ENCODE measurements at places on chromosomes 5 and 9.
A peak's percentile ranks its signal among the peaks of the same experiment; 100 is the strongest.

DNA sequence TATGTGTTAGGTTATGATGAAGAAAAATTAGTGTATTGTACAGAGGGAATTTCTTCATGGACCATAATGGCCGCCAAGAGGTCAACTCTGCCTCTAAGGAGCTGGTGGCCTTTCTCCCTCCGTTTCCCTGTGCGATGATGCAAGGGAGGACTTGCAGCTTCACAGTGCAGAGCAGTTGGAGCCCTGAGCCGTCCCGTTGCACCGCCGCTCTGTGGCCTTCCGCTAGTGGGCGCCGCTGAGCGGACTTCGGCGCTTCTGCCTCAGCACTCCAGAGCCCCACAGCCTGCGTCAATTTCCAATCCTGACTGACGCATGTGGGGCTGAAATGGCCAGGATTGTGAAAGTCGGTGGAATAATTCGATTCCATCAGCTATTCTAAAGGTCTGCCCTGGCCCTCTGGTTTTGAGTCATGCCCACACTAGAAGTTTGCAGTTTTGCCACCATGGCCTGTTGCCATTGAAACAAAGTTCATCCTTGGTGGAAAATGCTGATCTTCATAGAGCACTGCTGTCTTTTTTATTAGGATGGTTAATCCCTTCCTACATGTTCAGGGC is 22.7 kb upstream of the LECT2 start:
- peak; percentile 87 for DNase-seq

- DNase-seq: no peak
Observed at GRCh38 chr9:93807166-93808074, 147.7 kb downstream of the BARX1 start.

- no peak for DNase-seq
Observed at GRCh38 chr5:146717951-146718350, 160.6 kb downstream of the PPP2R2B start.

DNA sequence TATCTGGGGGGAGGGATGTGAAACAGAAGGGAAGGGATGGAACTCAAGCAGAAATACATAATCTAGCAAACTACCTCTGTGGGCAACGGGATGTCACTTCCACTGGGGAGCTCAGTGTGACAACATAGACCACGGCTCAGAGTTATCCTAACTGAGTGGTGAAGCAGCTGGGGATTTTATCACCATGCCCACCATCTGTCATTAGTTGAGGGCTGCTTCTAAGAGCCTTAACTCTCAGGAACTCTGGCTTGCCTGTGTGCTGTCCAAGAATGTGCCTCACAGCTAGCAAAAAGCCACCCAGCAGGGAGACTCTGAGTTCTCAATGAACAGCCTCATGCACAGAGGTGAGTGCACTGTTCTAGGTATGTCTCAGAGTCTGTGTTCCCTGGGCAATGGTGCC is 90.6 kb upstream of the CXCL14 start:
- DNase-seq: no peak

DNA sequence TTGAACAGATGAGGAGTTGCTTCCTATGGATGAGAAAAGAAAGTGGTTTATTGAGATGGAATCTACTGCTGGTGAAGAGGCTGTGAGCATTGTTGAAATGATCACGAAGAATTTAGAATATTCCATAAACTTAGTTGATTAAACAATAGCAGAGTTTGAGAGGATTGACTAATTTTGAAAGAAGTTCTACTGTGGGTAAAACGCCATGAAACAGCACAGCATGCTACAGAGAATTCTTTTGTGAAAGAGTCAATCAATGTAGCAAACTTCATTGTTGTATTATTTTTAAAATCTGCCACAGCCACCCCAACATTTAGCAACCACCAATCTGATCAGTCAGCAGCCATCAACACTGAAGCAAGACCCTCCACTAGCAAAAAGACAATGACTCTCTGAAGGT is 309.1 kb downstream of the SPOCK1 start:
- no peak for DNase-seq

- DNase-seq: no peak
Observed at GRCh38 chr5:55535199-55535905, 588 bp upstream of the PLPP1 start.

- DNase-seq: no peak
Observed at GRCh38 chr9:37992924-37993349, 76.1 kb downstream of the SHB start.

- DNase-seq: no peak
Observed at GRCh38 chr5:88724201-88724600, 158.8 kb downstream of the MEF2C start.

DNA sequence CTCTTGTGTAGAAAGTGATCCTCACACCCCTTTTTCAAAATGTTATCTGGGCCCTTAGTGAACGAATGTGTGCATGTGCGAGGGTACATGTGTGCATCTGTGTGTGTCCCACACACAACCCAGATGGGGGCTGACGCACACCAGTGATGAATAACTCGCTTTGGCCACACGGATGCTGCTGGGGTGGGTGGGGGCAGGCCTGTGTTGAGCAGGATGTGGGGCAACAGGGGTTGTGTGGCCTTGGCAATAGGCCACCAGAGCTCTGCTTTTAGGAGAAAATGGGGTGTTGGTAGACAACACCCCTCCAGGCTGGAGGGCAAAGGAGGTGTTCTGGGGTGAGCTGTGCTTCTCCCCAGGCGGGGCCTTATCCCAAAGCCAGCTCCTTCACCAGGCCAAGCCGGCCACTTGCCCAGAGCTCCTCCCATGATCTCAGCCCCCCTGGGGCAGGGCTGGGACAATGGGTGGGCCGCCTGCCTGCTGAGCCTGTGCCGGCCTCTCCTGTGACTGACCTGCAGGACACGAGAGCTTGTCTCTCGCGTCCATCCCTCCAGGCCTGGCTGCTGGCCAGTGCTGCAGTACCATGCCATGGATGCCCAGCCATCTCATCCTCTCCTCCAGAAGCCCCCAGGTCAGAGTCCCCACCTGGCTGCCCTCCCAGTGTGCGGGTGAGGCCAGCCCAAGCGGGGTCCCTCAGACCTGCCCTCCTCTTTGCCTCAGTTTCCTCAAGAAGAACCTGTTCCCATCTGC is 1.7 kb downstream of the DBN1 start:
- DNase-seq: no peak

DNA sequence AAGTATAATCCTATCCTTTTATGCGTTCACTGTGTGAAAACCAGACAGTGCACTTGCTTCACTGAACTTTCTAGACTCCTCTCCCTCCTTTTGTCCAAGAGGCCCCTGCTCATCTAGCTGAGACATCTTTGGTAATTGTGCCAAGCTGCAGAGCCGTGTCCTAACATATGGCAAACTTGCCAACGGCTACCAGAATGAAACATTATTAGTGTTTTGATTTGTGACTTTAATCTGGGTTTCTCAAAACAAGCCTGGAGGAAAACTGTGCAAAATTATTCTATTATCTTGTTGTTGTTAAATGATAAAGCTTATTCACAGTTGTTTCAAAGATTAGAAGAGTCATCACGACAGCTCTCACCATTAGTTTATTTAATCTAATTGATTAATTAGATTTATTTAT is 79.0 kb upstream of the RETREG1 start:
- no peak for DNase-seq

- no peak for DNase-seq
Observed at GRCh38 chr5:38612851-38613250, 56.4 kb upstream of the LIFR start.

DNA sequence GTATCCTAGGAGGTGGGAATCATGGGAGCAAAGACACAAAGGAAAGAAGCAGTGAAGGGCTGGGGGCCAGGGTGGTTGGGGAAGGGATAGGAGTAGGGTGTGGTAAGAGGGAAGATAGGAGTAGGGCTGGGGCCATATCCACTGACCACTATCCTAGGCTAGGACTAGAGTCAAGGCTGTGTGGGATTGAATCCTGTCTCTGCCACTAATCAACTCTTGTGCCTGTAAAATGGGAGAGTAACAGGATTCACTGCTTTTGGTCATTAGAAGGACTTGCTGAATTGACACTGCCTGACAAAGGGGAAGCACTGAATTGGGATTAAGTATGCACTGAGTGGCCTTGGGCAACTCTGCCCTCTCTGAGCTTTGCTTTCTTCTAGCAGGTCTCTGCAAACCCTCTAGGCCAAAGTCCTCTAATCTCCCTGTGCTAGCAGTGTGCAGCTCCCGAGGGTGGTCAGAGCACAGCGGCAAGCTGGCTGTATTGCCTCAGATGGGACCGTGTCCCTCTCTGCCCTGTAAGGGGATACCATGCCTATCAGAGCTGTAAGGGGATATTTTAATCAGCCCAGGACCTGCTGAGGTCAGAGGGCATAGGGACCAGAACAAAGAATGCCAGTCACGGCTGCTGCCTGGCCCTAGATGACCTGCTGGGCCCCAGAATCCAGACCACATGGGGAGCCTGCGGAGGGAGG is 12.4 kb upstream of the DAB2IP start:
- DNase-seq: no peak

- no peak for DNase-seq
Observed at GRCh38 chr5:72842816-72843215, 26.4 kb downstream of the TNPO1 start.

GRCh38 chr5:99004960-99005359 is 76.2 kb upstream of the CHD1 start:
- no peak for DNase-seq

DNA sequence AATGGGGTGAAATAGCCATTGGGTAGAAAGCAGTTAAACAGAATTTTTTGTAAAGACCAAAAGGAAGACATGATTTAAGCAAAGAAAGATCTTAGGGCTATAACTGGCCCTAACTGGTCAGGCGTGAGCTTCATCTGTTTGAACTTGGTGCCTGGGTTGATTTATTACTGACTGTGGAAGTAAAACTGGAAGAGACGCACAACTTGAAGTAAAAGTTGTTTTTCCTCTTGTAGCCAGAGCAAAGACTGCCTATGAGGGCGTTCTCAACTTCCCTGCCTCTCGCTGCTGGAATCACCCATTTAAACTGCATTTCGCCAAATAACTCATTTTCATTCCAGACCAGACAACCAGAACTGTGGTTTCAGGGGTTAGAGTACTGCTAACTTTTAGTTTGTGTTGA is 1.5 kb downstream of the THBS4 start:
- DNase-seq: no peak
